ENCODE measurements at places on chromosomes 3 and 15.

GRCh38 chr15:63530235-63530634 lies 25.8 kb downstream of the USP3 start:
- no peak for DNase-seq

GRCh38 chr3:136994772-136995516 lies 37.2 kb downstream of the IL20RB start:
- DNase-seq = no peak

DNA sequence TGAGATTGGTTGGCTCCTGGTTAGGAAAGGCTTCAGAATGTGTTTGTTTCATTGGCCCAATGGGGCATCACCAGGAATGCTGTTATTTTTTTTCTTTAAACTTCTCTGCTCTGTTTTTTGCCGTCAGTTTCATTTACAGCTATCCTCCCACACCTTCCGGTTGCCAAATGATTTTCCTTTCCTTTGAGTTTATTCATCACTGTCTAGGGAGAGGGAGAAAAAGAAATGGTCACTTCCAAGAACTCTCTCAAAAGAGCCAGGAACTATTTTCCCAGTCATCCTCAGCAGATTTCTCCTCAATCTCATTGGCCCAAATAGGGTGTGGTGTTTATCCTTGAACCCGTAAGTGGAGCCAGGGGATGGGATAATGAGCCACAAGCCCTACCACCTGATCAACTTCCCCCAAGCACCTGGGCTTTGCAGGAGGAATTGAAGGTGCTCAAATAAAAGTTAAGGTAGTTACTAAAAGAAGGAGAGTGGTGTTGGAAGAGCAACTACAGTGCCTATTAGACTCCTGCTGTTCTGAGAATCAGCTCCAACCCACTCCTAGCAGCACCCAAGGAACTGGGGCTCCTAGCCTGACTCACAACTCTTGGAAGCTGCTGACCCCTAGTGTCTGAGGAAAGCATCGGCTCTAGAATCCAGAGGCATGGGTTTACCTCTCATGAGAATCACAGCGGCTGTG lies 183.8 kb upstream of the IL12A start:
- no peak for DNase-seq

DNA sequence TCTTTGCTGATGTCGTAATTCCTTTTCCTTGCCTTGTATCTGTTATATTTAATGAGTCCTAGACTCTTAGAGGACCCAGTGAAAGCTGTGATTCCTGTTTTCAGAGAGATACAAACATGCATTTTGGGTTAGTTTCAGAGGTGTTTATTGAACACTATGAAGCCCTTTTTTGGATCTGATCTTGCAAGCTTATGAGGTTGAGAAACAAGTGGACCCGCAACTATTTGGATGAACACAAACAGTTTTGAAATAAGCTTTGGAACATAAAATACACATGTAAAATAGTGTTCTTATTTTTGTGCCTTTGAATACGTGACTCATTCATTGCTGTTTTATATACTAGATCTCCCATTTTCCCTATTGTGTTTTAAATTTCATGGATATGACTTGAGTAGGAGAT lies 33.5 kb downstream of the SNRK start:
- no peak for DNase-seq

DNA sequence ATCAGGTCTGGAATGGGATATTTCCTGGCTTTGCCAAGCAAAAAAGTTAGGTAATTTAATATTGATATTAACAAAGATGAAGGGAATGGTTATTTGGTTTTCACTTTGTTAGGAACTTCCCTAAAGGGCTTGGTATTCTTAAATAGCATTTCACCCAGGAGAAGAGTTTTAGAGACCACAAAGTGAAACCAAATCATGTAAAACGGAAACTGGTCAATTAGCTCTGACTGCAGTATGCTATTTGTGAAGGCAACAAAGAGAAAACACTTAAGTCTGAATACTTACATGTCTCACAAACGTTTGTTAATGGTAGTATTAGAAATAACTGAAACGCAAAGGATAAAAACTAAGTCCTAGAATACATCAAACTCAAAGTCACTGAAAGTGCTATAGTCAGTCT lies 32.4 kb upstream of the SETMAR start:
- DNase-seq = no peak

GRCh38 chr15:36004891-36005490 lies 459.0 kb upstream of the DPH6 start:
- DNase-seq = no peak

- DNase-seq = no peak
Observed at GRCh38 chr3:41163421-41163820, 35.9 kb upstream of the CTNNB1 start.

DNA sequence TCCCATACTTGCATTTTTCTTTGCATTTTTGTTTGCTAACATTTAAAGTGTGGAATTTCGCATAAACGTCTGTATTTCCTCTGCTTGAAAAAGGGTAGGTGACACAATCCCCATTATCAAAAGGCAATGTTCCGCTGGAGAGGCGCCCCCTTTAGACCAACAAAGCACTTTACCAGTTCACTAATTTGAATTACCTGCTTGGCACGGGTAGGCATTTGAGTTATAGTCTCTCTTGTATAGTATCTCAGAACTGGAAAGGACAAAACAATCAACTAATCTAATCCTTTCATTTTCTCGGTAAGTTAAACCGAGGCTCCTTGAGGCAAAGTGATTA lies 775 bp upstream of the CCDC39 start:
- no peak for DNase-seq

- DNase-seq = no peak
Observed at GRCh38 chr3:151926956-151927355, 53.5 kb downstream of the SUCNR1 start.

GRCh38 chr3:27340534-27340933 lies 28.6 kb downstream of the NEK10 start:
- DNase-seq = no peak

DNA sequence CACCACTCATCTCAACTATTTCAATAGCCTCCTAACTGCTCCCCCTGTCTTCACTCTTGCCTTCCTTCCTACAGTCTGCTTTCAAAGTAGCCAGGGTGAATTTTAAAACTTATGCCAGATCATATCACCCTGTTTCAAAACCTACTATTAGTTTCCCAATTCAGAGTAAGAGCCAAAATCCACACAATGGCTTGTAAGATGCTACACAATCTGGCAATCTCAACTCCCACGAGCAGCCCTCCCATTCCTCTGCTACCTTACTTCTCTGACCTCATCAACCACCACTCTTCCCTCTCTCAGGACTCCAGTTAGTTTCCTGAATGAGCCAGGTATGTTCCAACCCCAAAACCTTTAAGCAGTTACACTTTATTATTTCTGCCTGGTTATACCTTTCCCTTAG lies 62.5 kb downstream of the VPS13C start:
- DNase-seq = no peak
